ENCODE measurements at places on chromosomes 13 and 19. TPM values are rescaled to one million over a fixed set of nuclear protein-coding genes. Genes with fewer than 3 reads are reported as not detected.
A peak's percentile ranks its signal among the peaks of the same experiment; 100 is the strongest.

DNA sequence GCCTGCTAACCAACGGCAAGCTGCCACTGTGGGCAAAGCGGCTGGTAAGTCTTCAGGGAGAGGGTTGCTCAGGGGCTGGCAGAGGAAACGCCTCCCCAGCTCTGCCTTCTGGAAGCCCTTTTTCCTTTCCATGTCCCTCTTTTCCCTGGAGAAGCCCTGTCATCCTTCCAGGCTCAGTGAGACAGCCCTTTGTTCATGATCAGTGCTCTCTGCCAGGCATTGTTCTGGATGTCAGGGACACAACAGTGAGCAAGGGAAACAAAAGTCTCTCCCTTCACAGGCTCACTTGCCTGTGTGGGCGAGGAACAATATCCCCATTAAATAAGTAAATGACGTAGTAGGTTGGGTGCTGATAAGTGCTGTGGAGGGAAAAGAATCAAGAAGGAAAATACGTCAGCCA is 13.9 kb upstream of the OVOL3 start:
- no peak for DNase-seq
- no peak overlapping the region for H3K4me3 ChIP-seq
- H3K4me1 ChIP-seq = no peaks in the 10 kb centered on the region
- H3K27ac ChIP-seq = no peak overlapping the region
- no peaks in the 10 kb centered on the region for H3K27me3 ChIP-seq

TNNI3 gene
- total RNA-seq = 3.7 TPM

GRCh38 chr19:38402623-38402966 is 298 bp upstream of the FAM98C start:
- no peak for DNase-seq
- H3K27me3 ChIP-seq = peaks cover 17% of the 10 kb centered on the region
- no peak overlapping the region for H3K27ac ChIP-seq
- no peak overlapping the region for H3K4me3 ChIP-seq
- H3K36me3 ChIP-seq = no peaks in the 10 kb centered on the region

DNA sequence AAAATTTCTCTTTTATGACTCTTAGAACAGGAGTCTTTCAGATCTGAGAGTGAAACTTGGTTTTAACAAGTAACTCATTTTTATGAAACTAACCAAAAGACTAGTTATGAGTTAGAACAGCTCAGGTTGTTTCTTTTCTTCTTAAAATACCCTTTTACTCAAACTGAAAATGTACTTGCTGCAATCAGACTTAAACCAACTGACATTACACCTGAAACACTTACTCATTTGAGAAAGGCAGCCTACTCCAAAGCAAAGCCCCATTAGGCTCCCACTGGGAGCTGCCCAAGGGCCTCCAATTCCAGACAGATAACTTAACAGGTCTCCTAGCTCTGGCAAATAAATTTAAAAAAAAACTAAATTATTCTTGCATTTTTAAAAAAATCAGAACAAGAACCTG is 3.6 kb downstream of the FOXO1 start:
- peak overlapping the region; percentile 99 for H3K4me3 ChIP-seq
- DNase-seq = no peak
- no peak overlapping the region for H3K27ac ChIP-seq
- H3K36me3 ChIP-seq = no peaks in the 10 kb centered on the region
- no peaks in the 10 kb centered on the region for H3K27me3 ChIP-seq

- no peaks in the 10 kb centered on the region for H3K36me3 ChIP-seq
- H3K27me3 ChIP-seq = peaks cover 19% of the 10 kb centered on the region
- no peak overlapping the region for H3K27ac ChIP-seq
- DNase-seq = no peak
Observed at GRCh38 chr13:109725297-109725696, 61.1 kb downstream of the IRS2 start.
